ENCODE measurements at places on chromosomes 3 and 15. TPM values are rescaled to one million over a fixed set of nuclear protein-coding genes. Genes with fewer than 3 reads are reported as not detected.

CELSR3 gene
- 2.7 TPM for total RNA-seq

EID1 gene
- 179 TPM for total RNA-seq

PLXND1 gene
- 56.7 TPM for total RNA-seq

SIAH2 gene
- total RNA-seq: 30.9 TPM

EFCC1 gene
- not detected for total RNA-seq

SH2D7 gene
- not detected for total RNA-seq

USP4 gene
- total RNA-seq: 7.6 TPM

LMAN1L gene
- not detected for total RNA-seq

KLHL40 gene
- total RNA-seq: not detected

OR5H14 gene
- not detected for total RNA-seq

PROS1 gene
- total RNA-seq: 8.6 TPM

SCN11A gene
- not detected for total RNA-seq

ZNF662 gene
- total RNA-seq: 1.0 TPM

MUC20 gene
- 0.15 TPM for total RNA-seq

SLC2A2 gene
- not detected for total RNA-seq

PTX3 gene
- 276 TPM for total RNA-seq

GHRL gene
- not detected for total RNA-seq

FBXL2 gene
- 12.3 TPM for total RNA-seq

OXTR gene
- 7.6 TPM for total RNA-seq

ITGB5 gene
- 67.3 TPM for total RNA-seq

PLS1 gene
- 2.2 TPM for total RNA-seq
